Peyer's patch (tissue), 4 donors: ENCODE measurements at places on chromosomes 16 and 17.
A peak's percentile ranks its signal among the peaks of the same experiment; 100 is the strongest.

GRCh38 chr16:4018391-4018790 is 97.9 kb downstream of the ADCY9 start:
- H3K4me1 ChIP-seq, result peaks cover 58% of the 10 kb centered on the region
- no peaks in the 10 kb centered on the region for H3K36me3 ChIP-seq
- DNase-seq, result no peak
- H3K27ac ChIP-seq, result no peak overlapping the region
- H3K4me3 ChIP-seq, result no peak overlapping the region

DNA sequence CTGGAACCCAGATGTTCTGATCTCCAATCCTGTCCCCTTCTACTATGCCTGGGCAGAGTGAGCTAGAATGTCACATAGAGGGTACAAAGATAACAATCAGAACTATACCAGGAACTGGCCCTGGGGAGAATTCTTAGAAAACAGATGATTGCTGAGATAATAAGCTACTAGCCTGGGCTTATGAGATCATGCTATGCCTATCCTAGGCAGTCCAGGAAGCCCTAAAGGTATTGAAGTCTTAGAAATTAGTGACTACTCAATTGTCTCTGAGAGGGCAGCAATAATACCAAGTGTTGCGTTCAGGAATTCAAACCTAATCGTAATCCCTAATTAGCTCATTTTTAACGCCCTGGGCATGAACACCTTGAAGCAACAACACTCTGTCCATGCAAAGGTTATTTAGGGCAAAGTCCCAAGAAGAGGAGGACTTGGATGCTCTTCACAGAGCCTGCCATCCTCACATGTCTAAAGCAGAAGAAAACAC is 77.1 kb downstream of the MMD start:
- no peak overlapping the region for H3K27ac ChIP-seq
- no peaks in the 10 kb centered on the region for H3K36me3 ChIP-seq
- DNase-seq, result no peak
- H3K4me3 ChIP-seq, result no peak overlapping the region
- H3K27me3 ChIP-seq, result no peaks in the 10 kb centered on the region

DNA sequence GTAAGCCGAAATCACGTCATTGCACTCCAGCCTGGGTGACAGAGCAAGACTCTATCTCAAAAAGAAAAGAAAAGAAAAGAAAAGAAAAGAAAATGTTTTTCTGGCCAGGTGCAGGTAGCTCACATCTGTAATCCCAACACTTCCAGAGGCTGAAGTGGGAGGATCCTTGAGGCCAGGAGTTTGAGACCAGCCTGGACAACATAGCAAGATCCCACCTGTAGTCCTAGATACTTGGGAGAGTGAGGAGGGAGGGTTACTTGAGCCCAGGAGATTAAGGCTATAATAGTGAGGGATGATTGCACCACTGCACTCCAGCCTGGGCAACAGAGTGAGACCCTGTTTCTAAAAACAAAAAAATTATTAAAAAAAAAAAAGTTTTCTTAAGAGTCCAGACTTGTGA is 2.5 kb upstream of the ATP5MC1 start:
- peaks cover 26% of the 10 kb centered on the region for H3K4me1 ChIP-seq
- no peak overlapping the region for H3K27ac ChIP-seq
- no peaks in the 10 kb centered on the region for H3K27me3 ChIP-seq

DNA sequence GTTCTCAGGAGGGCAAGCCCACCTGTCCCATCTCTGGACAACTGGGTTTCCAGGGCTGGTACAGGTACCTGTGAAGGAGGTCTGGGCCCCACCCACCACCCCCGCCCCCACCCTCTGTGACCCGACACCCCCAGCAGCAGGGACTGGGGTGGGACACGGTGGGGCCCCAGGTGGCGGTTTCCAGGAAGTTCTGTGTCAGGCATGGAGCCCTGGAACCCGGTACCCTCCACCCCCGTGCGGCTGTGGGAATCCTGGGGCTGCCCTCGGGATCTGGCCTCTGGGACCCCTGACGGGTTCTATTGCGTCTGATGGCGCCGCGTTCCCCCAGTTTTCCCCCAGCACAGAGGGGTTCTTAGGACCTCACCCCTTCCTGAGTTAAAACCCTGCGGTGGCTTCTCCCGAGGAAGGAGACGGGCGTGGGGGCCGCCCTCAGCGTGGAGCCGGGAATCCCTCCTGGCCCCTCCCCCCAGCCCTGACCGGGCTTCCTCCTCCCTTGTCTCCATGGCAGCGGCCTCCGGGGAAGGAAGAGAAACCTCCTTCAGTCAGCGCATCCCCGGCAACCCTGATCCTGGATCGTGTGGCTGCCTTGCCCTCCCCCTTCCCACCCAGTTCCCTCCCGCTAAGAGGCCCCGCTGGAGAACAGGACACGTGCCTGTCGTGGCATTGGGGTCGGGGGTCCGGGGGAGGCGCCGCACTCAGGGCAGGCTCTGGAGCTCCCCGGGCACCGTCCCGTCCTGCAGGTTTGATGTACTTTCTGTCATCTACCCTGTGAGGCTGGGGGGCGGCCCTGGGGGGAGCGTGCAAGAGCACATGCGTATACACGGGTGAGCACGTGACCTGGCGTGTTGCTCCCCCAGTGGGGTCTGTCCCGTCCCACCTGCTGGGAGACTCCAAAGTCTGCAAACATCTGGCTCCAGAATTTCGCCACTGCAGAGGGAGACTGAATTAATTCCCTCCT is 30.3 kb downstream of the CACNA1H start:
- no peak overlapping the region for H3K4me3 ChIP-seq
- H3K27ac ChIP-seq, result peak overlapping the region; percentile 83
- H3K27me3 ChIP-seq, result no peaks in the 10 kb centered on the region
- no peak for DNase-seq
- H3K4me1 ChIP-seq, result no peaks in the 10 kb centered on the region

DNA sequence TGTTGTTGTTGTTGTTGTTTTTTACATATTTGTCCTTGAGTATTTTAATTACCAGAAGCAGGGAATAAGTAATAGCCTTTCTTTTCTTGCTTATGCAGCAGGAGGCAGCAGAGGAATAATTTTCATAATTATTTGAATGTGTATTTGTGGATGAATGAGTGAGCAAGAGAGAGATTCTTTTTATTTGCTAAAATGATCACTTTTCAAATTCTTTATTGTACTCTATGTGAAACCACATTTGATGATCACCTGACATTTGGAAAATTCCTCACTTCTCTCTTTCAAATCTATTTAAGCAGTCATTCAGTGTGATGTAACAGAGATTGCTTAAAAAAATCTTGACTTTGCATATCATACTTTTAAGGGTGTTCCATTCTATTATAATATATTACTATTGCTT is 223.6 kb downstream of the BCAS3 start:
- H3K27ac ChIP-seq, result no peak overlapping the region
- no peaks in the 10 kb centered on the region for H3K4me1 ChIP-seq
- no peaks in the 10 kb centered on the region for H3K36me3 ChIP-seq

DNA sequence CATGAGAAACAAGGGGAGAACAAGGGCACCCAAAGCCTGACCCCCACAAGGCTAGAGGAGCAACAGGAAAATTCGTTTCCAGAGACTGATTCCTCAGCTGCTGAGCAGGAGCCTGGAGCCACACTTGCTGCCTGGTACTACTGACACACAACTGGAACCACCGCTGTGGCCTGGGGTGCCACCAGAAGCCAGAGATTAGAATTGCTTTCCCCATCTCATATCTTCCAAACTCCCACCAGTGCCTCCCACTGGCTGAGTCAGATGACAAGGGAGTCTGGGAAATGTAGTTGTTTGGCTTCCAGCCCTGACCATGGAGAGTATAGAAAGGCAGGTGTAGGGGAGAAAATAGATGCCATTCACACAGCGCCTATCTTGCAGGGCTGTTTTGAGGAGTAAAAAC is 4.1 kb upstream of the TMEM11 start:
- H3K4me1 ChIP-seq, result peaks cover 12% of the 10 kb centered on the region
- H3K36me3 ChIP-seq, result no peaks in the 10 kb centered on the region
- H3K27ac ChIP-seq, result no peak overlapping the region

DNA sequence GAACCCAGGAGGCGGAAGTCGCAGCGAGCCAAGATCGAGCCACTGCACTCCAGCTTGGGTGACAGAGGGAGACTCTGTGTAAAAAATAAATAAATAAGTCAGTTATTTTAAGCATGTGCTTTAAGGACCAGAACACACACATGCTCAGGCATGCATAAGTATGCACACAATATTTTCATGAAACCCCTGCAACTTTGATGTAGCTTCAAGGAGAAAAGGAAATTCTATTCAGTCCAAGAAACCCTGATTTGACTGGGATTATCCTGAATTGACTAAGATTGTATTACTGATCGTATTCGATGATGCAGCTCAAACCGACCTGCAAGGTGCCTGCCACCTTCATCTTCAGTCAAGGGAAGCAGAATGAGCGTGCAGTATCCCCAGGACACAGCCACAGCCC is 841 bp downstream of the TEKT5 start:
- no peaks in the 10 kb centered on the region for H3K27me3 ChIP-seq
- H3K36me3 ChIP-seq, result no peaks in the 10 kb centered on the region
- H3K4me3 ChIP-seq, result no peak overlapping the region
- DNase-seq, result no peak
- H3K4me1 ChIP-seq, result no peaks in the 10 kb centered on the region

GRCh38 chr17:77723071-77723908 is 235.2 kb upstream of the TNRC6C start:
- no peaks in the 10 kb centered on the region for H3K27me3 ChIP-seq
- DNase-seq, result no peak
- no peak overlapping the region for H3K4me3 ChIP-seq
- no peaks in the 10 kb centered on the region for H3K36me3 ChIP-seq

DNA sequence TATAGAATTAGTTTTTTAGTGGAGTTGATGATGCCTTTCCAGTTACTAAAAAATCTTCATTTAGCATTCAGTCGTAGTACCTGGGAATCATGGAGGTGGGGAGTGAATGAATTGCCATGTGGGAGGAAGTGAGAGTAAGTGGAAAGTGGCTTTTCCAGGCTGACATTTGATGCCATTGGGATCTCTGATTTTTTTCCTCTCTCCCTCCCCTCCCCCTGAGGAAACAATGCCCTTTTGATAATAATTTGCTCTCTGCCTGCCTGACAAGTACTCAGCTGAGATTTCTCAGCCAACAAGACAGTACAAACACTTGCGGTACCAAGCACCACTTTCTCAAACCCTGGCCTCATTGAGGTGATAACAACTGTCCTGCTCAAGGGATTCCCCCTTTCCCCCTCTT is 2.2 kb downstream of the UBE2Z start:
- H3K27ac ChIP-seq, result no peak overlapping the region
- H3K36me3 ChIP-seq, result no peaks in the 10 kb centered on the region
- no peak for DNase-seq
- no peaks in the 10 kb centered on the region for H3K4me1 ChIP-seq
- H3K4me3 ChIP-seq, result peak overlapping the region; percentile 100

DNA sequence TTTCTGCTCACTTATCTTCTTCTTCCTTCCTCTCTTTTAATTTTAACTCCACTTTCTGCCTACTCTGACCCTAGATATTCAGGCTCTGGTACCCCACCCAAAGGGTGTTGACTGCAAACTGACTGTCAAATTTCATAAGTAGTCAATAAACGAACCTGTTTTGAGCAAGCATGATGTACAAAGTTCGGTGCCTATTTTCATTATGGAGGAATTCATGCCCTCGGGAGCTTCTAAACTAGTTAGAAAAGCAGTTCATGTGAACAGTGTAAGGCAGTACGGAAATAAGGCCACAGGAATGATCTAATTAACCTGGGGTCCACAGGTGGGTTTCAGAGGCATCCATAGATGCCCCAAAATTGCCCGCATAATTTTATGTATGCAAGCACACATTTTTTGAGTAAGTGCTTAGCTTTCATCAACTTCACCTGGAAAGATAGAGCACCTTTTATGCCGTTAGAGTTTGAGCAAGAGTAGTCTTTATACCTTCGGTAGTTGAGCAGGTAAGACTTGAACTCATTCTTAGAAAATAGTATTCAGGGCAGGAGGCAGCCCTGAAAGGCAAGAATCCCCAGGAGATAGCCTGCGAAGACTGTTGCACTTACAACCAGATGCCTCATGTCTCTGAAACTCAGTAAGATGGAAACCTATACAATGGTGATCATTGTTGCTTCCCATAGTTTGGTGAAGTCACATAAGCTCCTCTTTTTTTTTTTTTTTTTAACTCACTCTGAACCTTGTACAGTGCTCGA is 36.6 kb upstream of the TBX2 start:
- no peak overlapping the region for H3K4me3 ChIP-seq
- no peaks in the 10 kb centered on the region for H3K4me1 ChIP-seq
- H3K36me3 ChIP-seq, result no peaks in the 10 kb centered on the region

- no peaks in the 10 kb centered on the region for H3K27me3 ChIP-seq
- no peak overlapping the region for H3K4me3 ChIP-seq
- no peaks in the 10 kb centered on the region for H3K4me1 ChIP-seq
- no peaks in the 10 kb centered on the region for H3K36me3 ChIP-seq
Observed at GRCh38 chr16:1244881-1245280, 4.4 kb downstream of the TPSAB1 start.

DNA sequence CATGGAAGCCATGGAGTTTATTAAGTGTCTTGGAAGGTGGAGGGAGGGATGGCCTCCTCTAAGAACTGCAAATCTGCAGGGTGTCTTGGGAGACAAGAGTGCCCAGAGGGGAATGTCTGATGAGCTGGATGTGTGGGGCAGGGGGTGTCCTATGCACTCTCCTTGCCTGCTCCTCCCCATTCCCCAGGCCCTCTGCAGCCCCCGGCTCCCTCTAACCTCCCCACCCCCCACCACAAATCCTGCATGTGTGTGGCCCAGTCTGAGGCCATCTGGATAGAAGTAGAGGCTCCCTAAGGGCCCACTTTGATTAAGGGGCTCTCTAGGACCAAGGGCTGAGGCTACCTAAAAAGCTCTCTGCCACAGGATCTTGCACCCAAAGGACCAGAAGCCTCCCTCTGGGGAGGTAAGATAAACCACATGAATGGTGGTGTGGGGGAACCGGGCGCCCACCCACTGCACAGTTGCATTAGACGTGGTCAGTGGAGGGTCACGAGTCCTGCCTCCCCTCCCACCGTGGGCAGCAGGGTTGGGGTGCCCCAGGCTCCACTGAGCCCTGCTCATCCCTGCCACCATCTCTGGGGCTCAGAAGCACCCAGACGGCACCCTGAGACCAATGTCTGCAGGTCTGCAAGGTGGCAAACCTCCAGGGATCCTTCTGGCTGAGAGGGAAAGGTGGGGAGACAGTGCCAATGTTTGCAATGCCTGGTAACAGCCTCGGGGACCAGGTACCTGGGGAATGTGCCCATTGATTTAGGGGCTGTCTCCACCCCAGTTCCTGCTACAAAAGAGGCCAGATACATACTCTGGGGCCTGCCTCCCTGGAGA is 618 bp downstream of the AANAT start:
- no peaks in the 10 kb centered on the region for H3K36me3 ChIP-seq
- no peak overlapping the region for H3K4me3 ChIP-seq
- no peak overlapping the region for H3K27ac ChIP-seq

DNA sequence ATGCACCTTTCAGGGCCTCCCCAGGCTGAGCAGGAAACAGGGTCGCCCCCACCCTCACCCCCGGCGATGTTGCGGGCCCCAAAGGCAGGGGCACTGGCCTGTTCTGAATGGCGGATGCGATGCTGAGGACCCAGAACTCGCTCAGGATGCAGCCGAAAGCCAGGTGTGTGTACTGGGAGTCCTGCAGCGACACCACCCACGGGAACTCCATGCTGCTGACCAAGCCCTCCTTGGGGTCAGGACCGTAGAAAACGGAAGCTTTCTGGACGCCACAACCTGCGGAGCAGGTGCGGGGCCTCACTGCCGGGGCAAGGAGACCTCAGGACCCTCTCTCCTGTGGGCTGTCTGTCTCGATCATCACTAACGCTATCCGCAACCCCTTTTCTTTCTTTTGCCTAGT is 4.0 kb downstream of the PRSS54 start:
- H3K27ac ChIP-seq, result no peak overlapping the region
- no peak for DNase-seq
- H3K4me3 ChIP-seq, result no peak overlapping the region
- no peaks in the 10 kb centered on the region for H3K27me3 ChIP-seq
- H3K36me3 ChIP-seq, result no peaks in the 10 kb centered on the region
- no peaks in the 10 kb centered on the region for H3K4me1 ChIP-seq
